Skin of body (tissue), 3 donors: ENCODE measurements at places on chromosomes 12 and 14.
A peak's percentile ranks its signal among the peaks of the same experiment; 100 is the strongest.

GRCh38 chr12:41418586-41418985, 230.5 kb downstream of the PDZRN4 start:
- DNase-seq = no peak

DNA sequence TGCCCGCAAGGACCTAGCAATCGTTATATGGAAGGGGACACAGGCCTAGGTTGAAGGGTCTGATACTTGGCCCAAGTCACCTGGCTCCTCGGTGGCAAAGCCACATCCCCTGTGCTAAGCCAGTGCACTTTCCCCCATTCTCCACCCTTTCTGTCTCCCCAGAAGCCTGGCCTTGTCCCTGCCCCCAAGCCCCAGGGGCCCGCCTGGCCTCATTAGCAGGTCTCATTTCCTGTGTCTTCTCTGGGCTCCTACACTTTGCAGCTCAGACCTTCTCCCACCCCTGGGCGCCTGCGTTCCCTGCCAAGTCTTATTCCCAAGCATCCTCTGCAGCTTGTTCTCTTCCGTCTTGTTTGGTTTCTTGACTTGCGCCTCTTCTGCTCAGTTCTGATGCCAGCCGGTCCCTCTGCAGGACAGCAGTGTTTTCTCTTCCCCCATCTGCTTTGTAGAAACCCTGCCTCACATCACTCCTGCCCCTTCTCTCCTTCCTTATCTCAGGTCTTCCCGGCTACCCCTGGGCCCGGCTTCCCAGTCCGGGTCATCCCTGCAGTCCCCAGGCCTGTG, 66.7 kb downstream of the SLC24A4 start:
- DNase-seq = no peak

- DNase-seq = no peak
Observed at GRCh38 chr12:90690120-90690519, 264.9 kb downstream of the CCER1 start.

GRCh38 chr12:66269757-66270383, 32.4 kb upstream of the HELB start:
- peak; percentile 8 for DNase-seq

- DNase-seq = no peak
Observed at GRCh38 chr14:71586131-71586897, 345.9 kb upstream of the RGS6 start.

GRCh38 chr12:50039151-50039835, 14.0 kb upstream of the RACGAP1 start:
- DNase-seq = peak; percentile 28

GRCh38 chr12:26245175-26245942, 50.0 kb downstream of the SSPN start:
- DNase-seq = no peak

DNA sequence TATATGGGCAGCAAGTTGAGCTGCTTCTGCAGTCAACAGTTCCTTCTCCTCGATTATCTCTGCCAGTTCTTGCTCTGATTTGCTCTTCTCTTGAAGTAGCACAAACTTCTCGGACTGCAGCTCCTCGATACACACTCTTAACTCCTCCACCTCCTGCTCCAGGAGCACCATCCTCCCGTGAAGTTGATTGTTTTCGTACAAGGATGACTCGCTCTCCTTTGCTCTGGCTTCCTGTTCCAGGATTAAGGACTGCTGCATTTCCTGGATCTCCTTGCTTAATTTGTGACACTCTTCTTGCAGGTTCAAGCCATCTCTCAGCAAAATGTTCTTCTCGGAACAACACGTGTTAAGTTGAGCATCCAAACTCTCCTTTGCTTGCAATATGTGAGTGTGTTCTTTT, 56.2 kb upstream of the VPS33A start:
- no peak for DNase-seq

- no peak for DNase-seq
Observed at GRCh38 chr12:8493084-8493483, 20.2 kb upstream of the CLEC4D start.

- no peak for DNase-seq
Observed at GRCh38 chr12:38886064-38886463, 19.3 kb downstream of the CPNE8 start.

DNA sequence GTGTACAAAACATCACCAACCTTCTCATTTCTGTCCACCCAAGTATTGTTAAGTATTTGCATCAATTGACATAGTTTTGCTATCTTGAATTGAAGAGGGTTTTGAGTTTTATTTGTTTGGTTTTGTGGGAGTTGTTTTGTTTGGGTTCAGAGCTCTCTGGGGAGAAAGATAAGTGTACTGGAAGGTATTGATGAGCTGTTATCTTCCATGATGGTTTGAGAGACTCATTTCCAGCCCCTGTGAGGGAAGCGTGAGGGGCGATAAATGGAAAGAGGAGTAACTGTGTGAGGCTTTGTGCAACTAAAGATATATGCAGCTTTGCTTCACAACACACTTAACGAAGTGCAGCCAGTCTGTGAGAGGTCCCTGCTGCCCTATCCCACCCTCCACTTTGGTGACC, 15.7 kb upstream of the CIPC start:
- no peak for DNase-seq

GRCh38 chr12:130932061-130932930, 21.4 kb upstream of the ADGRD1 start:
- DNase-seq = peak; percentile 67

- DNase-seq = no peak
Observed at GRCh38 chr14:96863327-96863985, 66.3 kb downstream of the VRK1 start.

- DNase-seq = no peak
Observed at GRCh38 chr14:96112032-96112431, 72.9 kb downstream of the C14orf132 start.

- no peak for DNase-seq
Observed at GRCh38 chr12:69091442-69092017, 147.8 kb upstream of the CPSF6 start.
